ENCODE measurements at places on chromosomes 2 and 18.

GRCh38 chr2:234632527-234633391 lies 135.9 kb upstream of the ARL4C start:
- DNase-seq, result no peak

GRCh38 chr2:171566057-171566456 lies 43.8 kb downstream of the CYBRD1 start:
- DNase-seq, result no peak

DNA sequence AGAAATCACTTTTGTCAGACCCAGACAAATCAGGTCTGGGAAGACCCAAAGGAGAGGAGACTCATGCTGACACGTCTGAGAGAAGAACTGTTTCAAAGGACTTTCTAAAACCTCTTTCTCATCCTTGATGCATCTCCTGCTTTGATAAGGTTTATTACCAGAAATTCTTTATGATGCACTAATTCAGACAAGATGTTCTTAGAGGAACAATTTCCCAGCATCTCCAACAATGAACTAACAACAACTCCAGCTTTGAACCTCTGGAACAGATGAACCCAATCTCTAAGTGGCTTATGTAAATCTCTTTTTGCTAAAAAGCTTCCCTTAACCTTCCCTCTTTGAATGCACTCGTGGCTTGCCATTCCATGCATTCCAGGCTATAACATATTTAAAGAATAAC lies 15.9 kb upstream of the SERPINB11 start:
- no peak for DNase-seq

DNA sequence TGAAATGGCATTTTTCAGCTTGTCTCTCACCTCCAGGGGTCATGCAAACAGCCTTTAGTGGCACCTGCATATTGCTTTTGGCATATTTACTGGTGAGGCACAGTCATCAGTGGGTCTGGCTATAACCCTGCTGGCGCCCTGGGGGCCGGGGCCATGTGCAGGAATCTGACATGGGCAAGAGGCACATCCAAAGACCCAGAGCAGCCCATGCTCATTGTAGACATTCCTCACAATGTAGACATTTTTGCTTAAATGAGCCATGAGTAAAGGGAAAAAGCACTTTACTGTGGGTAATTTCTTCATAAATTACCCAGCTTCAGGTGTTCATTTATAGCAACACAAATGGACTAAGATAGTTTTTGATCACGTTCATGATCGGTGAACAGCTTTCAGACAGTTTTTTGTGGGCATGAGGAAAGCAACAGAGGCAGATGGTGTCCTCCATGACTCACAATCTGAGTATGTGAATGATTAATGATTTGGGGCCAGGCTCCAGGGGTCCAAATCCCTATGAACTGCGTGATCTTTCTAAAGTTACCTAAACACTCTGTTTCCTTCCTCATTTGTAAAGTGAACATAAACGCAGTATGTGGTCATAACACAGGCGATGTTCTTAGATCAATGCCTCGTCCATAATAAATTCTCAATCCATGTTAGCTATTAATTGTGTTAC lies 85.8 kb downstream of the LIPG start:
- no peak for DNase-seq

DNA sequence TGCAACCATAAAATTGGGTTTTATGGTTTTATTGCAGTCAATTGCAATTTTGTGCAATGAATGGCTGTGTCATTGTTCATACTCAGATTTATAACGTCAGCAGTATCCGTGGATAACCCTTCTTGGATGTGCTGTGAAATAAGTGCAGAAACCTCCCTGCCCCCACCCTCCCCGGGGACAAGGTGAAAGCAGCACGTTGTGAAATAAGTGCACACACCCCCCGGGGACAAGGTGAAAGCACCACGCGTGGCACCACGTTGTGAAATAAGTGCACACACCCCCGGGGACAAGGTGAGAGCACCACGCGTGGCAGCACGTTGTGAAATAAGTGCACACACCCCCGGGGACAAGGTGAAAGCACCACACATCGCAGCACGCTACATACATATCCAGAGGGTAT lies 93.6 kb upstream of the NFATC1 start:
- no peak for DNase-seq

DNA sequence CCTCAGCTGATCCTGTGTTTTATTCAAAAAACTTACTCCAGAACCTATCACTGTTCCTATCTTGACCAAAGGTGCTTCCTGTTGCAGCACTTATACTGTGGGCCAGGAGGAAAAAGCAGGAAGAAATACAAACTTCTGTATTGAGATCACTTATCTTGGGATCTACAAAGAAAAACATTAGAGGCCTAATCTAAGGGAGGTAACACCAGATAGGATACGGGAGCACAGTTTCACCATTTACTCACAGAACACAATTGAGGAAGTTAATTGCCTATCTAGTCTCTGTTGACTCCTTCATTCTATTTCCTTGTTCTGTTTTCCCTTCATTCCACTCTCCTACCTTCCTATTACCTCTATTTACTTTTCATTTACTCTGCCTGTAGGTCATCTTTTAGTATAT lies 287.2 kb upstream of the LINC00305 start:
- DNase-seq, result no peak

DNA sequence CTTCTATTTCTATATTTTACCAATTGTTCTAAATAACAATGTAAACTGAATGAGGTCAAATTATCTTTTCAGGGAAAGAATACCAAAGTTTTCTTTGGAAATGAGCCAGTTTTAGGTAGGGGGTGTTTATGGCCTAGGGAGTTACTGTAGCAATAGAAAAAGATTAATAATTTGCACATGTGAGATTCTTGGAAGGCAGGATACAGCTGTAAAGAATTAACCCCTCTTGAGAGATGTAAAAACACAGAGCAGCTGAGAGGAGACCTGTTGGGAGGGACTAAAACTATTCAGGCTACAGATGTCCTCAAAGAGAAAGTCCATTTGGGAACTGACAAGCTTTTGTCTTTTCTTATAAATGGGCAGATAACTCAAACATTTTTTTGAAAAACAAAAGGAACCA lies 182.2 kb downstream of the FIGN start:
- DNase-seq, result no peak

DNA sequence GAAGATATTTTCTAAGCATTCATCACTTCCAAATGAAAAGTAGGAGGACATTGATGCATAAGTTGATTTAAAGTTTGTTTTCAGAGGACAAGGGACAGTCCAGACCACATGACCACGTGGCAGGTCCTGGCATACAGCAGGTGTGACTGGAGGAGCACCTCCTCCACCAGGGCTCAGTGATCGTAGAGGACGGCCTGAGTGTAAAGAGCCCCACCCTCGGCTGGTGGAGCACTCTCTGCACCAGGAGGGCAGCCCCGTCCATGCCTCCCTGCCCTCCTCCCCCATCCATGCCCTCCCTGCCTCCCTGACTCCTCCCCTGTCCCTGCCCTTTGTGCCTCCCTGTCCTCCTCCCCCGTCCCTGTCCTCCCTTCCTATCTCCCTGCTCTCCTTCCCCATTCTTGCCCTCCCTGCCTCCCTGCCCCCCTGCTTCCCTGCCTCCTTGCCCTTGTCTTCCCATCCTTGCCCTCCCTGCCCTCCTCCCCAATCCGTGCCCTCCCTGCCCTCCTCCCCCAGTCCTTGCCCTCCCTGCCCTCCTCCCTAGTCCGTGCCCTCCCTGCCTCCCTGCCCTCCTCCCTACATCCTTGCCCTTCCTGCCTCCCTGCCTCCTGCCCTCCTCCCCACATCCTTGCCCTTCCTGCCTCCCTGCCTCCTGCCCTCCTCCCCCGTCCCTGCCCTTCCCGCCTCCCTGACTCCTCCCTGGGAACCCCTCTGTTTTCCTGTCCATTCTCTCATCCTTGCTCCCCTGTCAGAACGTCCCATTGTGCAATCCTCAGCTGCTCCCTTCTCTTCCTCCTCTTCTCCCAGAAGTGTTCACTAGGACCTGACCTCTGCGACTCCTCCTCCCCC lies 47.9 kb downstream of the ANKMY1 start:
- DNase-seq, result no peak

DNA sequence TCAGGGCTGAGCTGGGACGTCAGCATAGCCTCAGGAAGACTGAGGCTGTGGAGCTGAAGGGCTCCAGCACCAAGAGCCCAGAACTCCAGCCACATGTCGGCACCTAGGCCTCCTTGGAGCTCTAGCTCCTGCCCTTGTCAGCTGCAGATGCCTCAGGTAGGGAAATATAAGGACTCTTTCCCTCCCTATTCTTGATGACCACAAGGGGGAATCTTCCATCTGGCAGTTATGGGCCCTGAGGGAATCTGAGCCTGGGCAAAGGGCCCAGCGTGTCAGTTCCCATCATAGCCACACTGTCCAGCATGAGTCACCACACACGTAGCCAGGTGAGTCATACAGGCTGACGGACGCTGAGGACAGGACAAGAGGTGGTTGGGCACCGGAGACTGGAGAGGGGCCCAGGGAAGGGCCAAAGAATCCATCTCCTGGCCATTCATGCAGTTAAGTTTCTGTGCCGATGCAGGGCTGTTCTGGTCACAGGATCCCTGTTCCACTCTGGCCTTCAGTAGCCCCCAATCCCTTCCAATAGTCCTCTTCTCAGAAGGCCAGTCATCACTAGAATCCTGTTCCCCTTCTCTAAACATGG lies 1.8 kb downstream of the MPV17 start:
- no peak for DNase-seq

- DNase-seq, result no peak
Measured at GRCh38 chr2:201258666-201259615, 1.4 kb upstream of the CASP8 start.

- no peak for DNase-seq
Measured at GRCh38 chr18:13619505-13620205, 106.7 kb downstream of the FAM210A start.

DNA sequence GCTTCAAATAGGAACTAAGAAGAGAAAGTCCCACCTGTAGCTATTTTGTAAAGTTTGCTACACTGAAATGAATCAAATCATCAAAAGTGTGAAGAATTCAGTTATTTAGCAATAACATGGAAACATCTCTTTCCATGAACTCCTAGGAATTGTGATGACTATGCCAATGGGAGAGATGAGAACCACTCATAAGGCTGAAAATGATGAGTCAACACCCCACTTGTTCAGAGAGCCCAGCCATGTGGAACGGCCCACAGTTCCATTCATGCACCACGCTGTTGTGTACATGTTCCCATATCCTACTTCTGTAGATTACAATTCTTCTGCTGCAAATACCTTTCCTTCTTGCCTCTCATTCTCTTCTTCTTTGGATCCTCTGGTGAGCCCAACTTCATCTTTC lies 645.5 kb upstream of the ID2 start:
- no peak for DNase-seq

GRCh38 chr18:48619501-48619900 lies 80.7 kb downstream of the CTIF start:
- no peak for DNase-seq

GRCh38 chr2:18950361-18950851 lies 361.0 kb upstream of the NT5C1B start:
- DNase-seq, result no peak

GRCh38 chr2:154263206-154263605 lies 391.5 kb downstream of the GALNT13 start:
- no peak for DNase-seq

DNA sequence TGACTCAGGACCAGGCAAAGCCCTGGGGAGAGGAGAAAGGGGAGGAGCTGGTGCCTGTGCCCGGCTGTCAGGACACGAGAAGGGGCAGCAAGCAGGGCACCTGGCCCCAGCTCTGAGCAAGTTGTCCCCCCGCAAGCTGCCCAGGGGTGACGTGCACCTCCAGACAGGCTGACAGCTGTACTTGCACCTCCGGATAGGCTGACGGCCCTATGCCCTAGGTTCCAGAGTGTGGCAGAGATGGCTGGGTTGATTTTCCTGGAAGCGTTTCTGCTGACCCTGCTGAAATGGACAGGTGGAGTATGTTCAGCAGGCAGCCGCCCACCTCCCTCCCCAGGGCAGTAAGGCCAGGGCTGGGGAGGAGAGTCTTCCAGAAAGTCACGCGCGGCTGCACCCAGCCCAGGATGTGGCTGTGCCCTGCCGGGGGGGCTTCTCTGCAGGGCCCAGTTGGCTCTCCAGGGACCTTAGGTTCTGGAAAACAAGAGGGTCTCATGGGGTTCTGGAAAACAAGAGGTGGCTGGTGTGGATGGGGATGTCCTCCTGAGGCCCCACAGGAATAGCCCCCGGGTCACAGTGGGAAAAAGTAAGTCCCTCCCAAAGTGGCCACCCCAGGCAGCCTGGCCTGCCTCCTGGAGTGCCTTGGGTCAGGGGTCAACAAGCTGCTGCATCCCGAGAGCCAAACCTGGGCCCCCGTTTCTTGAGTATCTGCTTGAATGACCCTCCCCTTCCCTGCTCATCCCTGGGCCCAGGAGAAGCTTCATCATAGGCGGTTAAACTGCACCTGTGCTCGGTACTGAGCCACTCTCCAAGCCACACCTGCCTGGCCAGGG lies 71.4 kb upstream of the OTOS start:
- no peak for DNase-seq

DNA sequence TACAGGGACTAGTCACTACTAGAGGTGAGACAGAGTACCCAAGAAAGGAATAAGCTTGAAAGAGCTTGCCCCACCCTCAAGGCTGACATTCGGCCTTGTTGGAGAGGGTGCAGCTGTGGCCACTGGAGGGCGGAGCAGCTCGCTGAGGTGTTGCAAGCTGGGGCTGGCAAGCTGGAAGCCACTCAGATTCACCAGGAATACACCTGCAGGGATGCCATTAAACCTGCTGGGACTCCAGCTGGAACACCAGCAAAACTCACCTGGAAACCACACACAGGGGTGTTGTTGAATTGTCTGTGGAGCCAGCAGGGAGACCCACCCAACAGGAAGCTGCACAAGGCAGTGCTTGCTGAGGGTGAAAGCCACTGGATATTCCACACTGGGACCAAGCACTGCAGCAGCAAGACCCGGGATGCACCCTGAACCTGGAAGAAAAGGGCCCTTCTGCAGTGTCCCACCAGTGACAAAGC lies 26.1 kb downstream of the KCTD18 start:
- peak; percentile 17 for DNase-seq

DNA sequence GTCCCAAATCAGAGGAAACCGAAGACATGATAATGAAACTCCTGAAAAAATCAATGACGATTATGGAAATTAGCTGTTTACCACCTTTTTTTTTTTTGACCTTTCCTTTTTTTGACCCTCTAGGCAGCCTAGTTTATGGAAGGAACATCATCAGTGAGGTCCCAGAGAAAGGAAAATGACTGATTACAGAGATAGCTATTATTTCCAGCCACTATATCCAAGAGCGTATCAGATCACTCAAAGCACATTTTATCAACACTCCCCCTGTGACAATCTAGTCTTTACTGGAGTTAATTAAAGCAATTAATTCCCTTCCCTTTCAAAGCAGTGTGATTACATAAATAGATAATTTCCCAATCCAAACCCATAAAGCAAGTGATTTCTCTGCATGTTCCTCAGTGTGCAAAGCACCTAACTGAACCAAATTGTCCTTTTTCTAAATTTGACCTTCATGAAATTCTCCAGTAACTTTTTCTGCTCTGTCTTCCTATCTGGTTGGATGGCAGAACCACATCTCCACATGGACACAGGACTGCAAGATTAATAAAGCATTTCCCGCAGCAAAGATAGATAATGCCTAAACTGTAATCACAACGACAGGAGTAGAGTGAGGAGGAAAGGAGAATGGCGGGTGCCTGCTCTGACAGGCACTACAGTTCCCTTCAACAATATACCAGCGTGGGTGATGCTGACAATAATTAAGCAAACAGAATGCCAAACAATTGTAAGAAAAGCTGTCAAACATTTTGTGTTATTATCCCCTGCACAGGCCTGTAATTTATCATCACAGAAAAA lies 194.4 kb downstream of the SLC8A1 start:
- DNase-seq, result no peak

Data from activated naive CD8-positive, alpha-beta T cell treated with anti-CD3 and anti-CD28 coated beads, Interleukin-2, amount 50 U/mL, for 24 hours (primary cell).